ENCODE measurements at places on chromosomes 3 and 15.

GRCh38 chr3:81173514-81173913 is 587.9 kb downstream of the GBE1 start:
- no peaks in the 10 kb centered on the region for H3K27me3 ChIP-seq
- no peak overlapping the region for H3K4me3 ChIP-seq
- H3K36me3 ChIP-seq: no peaks in the 10 kb centered on the region

DNA sequence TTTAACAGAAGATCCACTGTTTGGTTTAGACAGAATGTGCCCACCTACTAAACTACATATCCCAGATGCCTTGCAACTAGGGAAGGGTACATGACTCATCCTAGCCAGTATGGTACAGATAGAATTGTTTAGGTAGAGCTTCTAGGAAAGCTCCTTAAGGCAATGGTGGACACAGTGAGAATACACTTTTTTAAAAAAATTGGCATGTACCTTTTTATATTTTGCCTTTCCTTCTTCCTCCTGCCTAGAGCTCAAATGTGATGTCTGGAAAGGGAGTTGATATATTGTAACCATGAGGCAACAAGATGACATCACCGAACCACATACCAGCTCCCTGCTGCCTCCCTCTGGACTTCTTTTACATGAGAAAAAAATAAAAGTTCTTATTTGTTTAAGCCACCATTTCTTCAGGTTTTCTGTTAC is 14.4 kb upstream of the C3orf80 start:
- no peak overlapping the region for H3K27ac ChIP-seq
- H3K4me1 ChIP-seq: no peaks in the 10 kb centered on the region
- H3K36me3 ChIP-seq: no peaks in the 10 kb centered on the region

DNA sequence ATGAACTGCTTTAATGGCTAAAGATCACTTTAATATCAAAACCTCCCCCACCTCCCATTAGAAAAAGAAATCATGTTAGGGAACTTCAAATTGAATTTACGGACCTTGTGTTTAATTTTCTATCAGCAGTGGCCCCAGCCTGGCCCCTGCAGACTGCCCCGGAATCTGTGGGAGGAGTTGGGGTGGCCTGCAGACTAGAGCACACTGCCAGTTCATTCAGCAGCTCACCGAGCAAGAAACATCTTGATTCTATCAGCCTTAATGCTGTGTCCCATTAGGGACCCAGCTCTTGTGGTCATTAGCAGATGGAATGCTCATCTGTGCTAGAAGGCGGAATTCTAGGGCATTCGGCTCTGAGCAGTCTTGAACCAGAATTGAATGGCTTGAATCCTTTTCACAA is 54.2 kb downstream of the FLNB start:
- peaks cover 23% of the 10 kb centered on the region for H3K4me1 ChIP-seq
- no peaks in the 10 kb centered on the region for H3K36me3 ChIP-seq

GRCh38 chr3:43755516-43756200 is 64.9 kb downstream of the ABHD5 start:
- no peaks in the 10 kb centered on the region for H3K36me3 ChIP-seq
- DNase-seq: no peak
- H3K27me3 ChIP-seq: no peaks in the 10 kb centered on the region
- H3K27ac ChIP-seq: no peak overlapping the region
- H3K4me3 ChIP-seq: no peak overlapping the region

- no peaks in the 10 kb centered on the region for H3K27me3 ChIP-seq
- no peaks in the 10 kb centered on the region for H3K36me3 ChIP-seq
- no peak overlapping the region for H3K27ac ChIP-seq
- peak; percentile 10 for DNase-seq
Observed at GRCh38 chr3:89059211-89059925, 48.1 kb upstream of the EPHA3 start.

DNA sequence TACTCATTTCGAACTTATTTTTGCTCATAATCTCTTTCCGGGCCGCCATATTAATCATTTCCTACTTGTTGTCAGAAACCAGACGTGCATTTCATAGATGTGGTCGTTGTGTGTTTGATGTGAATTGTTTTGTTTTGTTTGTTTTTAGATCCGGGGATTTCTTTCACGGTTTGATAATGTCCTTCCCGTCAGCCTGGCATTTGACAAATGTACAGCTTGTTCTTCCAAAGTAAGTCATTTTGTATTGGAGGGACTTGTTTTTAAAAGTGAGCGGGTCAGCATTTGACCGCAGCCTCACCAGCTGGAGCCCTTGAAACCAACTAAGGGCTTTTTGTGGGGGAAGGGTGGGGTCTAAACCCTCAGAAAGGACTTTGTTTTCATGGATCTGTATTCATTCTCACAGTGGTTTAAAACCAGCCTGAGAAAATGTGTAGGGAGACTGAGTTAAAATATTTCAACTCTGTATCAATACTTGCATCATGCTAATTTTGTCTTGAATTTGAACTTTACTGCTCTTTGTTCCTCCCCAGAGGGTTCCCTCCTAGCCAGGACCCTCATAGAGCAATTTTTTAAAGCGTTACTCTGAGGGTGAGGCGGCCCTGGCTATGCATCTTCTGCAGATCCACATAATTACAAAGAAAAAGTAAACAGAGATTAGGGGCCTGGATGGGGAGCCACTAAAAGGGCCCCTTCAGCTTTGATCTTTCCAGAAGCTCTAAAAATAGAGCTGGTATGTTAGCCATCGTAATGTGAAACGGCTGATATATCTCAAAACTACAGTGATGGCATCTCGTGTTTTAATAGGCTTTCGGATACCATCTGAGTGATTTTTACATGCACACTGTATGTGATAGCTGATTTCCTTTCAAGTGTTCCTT is 107.9 kb downstream of the ATG7 start:
- peak; percentile 48 for DNase-seq
- peak overlapping the region; percentile 31 for H3K27ac ChIP-seq
- peaks cover 4% of the 10 kb centered on the region for H3K4me1 ChIP-seq
- H3K4me3 ChIP-seq: no peak overlapping the region

- no peak overlapping the region for H3K27ac ChIP-seq
- no peak overlapping the region for H3K4me3 ChIP-seq
- DNase-seq: no peak
Observed at GRCh38 chr15:25652704-25653103, 210.4 kb downstream of the ATP10A start.

GRCh38 chr3:154334973-154335420 is 10.7 kb upstream of the DHX36 start:
- no peak overlapping the region for H3K27ac ChIP-seq
- no peaks in the 10 kb centered on the region for H3K36me3 ChIP-seq
- DNase-seq: no peak
- no peak overlapping the region for H3K4me3 ChIP-seq

DNA sequence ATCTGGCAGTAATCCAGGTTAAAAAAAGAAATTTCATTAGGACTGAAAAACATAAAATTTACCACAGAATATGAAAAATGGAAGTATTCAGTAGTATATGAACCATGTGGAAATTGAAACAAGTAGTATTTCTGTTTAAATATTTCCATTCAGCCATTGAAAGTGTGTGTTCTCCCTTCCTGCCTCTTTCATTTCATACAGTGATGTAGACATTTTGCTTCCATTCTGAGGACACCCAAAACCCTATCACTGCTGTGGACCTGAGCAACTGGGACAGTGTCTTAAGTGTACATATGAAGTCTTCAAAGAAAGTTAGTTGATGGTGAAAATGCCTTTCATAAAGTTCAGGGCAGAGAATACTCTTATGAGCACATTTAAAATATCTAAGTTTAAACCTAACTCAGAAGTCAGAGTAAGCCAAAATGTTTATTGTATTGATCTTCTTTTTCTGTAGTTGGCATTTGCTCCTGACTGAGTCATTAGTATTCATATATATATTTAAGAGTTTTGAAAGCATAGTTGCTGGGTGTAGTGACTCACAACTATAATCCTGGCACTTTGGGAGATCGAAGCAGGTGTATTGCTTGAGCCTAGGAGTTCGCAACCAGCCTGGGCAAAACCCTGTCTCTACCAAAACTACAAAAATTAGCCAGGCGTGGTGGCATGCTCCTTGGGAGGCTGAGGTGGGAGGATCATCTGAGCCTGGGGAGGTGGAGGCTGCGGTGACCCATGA is 198.8 kb downstream of the KLHL25 start:
- H3K36me3 ChIP-seq: peaks cover 37% of the 10 kb centered on the region
- DNase-seq: no peak
- no peak overlapping the region for H3K4me3 ChIP-seq
- peaks cover 79% of the 10 kb centered on the region for H3K4me1 ChIP-seq
- H3K27me3 ChIP-seq: no peaks in the 10 kb centered on the region
- no peak overlapping the region for H3K27ac ChIP-seq

GRCh38 chr15:81454024-81454423 is 80.0 kb upstream of the TMC3 start:
- H3K27me3 ChIP-seq: no peaks in the 10 kb centered on the region
- H3K4me1 ChIP-seq: no peaks in the 10 kb centered on the region
- H3K27ac ChIP-seq: no peak overlapping the region
- no peaks in the 10 kb centered on the region for H3K36me3 ChIP-seq

- peaks cover 50% of the 10 kb centered on the region for H3K4me1 ChIP-seq
- no peaks in the 10 kb centered on the region for H3K36me3 ChIP-seq
- no peak for DNase-seq
Observed at GRCh38 chr15:25849157-25849921, 13.8 kb downstream of the ATP10A start.

DNA sequence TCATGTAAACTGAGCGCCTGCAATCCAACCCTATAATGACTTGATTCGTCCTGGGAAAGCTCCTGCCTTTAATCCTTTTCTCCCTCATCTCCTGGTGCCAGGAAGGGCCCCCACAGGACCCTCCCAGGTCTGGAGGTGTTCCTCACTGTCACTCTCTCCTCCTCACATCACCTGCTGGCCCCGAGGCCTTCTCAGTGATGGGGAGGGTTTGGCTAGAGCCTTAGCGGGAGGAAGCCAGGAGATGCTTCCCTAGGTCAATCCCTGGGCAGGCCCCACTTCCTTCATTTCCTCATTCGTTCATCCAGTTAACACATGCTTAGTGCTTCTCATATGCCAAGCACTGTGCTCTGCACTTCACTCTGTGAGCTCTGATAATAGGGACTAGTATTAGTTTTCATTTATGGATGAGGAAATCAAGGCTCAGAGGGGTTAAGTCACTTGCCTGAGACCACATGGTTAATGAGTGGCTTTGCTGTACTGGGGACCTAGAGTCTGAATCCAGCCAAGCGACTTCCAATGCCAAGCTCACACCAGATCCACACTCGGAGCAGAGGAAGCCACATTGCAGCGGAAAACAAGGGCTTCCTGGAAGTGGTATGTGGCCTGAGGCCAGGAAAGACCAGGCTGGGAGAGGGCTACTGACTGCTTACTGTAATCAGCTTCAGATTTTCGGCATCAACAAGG is 50.3 kb upstream of the CHRNB4 start:
- H3K4me1 ChIP-seq: no peaks in the 10 kb centered on the region
- no peaks in the 10 kb centered on the region for H3K36me3 ChIP-seq
- H3K4me3 ChIP-seq: no peak overlapping the region
- H3K27ac ChIP-seq: no peak overlapping the region
- H3K27me3 ChIP-seq: no peaks in the 10 kb centered on the region
- no peak for DNase-seq

GRCh38 chr3:56453011-56453410 is 15.3 kb downstream of the ERC2 start:
- no peak for DNase-seq
- no peaks in the 10 kb centered on the region for H3K27me3 ChIP-seq
- H3K27ac ChIP-seq: no peak overlapping the region
- H3K4me3 ChIP-seq: no peak overlapping the region
- no peaks in the 10 kb centered on the region for H3K36me3 ChIP-seq
- no peaks in the 10 kb centered on the region for H3K4me1 ChIP-seq

- no peak overlapping the region for H3K27ac ChIP-seq
- H3K27me3 ChIP-seq: no peaks in the 10 kb centered on the region
- DNase-seq: no peak
- H3K36me3 ChIP-seq: no peaks in the 10 kb centered on the region
- H3K4me3 ChIP-seq: no peak overlapping the region
Observed at GRCh38 chr3:38616111-38616510, 33.4 kb downstream of the SCN5A start.

DNA sequence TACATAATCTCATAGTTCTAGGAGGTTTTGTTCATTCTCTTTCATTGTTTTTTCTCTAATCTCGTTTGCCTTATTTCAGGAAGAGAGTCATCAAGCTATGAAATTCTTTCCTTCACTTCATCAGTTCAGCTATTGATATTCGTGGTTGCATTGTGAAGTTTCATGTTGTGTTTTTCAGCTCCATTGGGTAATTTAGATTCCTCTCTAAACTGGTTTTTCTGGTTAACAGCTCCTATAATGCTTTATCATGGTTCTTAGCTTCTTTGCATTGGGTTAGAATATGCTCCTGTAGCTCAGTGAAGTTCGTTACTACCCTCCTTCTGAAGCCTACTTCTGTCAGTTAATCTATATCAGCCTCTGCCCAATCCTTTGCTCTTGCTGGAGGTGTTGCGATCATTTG is 69.4 kb upstream of the CD96 start:
- H3K27me3 ChIP-seq: no peaks in the 10 kb centered on the region
- no peaks in the 10 kb centered on the region for H3K4me1 ChIP-seq

DNA sequence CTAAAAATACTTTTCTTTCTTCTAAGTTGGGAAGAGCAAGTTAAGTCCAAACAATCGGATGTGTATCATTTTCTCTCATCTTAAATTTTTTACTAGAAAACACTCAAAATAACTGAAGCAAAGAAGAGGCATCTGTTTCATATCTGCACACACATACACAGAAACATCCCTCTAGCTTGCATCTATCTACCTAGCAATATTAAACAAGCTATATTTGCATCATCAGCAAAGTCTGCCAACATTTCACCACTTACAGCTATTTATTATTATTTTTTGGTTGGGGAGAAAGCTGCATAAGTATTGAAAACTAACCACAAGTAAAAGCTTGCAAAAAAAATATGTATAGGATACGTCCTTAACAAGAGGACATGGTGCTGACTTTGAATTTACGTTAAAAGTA is 1.9 kb downstream of the GOLIM4 start:
- no peak for DNase-seq
- peak overlapping the region; percentile 97 for H3K27ac ChIP-seq
- no peaks in the 10 kb centered on the region for H3K27me3 ChIP-seq
- peaks cover 40% of the 10 kb centered on the region for H3K4me1 ChIP-seq

GRCh38 chr3:14767245-14768051 is 51.3 kb upstream of the FGD5 start:
- H3K4me1 ChIP-seq: no peaks in the 10 kb centered on the region
- no peaks in the 10 kb centered on the region for H3K27me3 ChIP-seq
- no peak overlapping the region for H3K4me3 ChIP-seq
- no peak for DNase-seq
- no peaks in the 10 kb centered on the region for H3K36me3 ChIP-seq

GRCh38 chr3:51392355-51393133 is 1.5 kb downstream of the RBM15B start:
- H3K4me1 ChIP-seq: peaks cover 85% of the 10 kb centered on the region
- H3K4me3 ChIP-seq: peak overlapping the region; percentile 70
- no peak for DNase-seq
- H3K27me3 ChIP-seq: no peaks in the 10 kb centered on the region

DNA sequence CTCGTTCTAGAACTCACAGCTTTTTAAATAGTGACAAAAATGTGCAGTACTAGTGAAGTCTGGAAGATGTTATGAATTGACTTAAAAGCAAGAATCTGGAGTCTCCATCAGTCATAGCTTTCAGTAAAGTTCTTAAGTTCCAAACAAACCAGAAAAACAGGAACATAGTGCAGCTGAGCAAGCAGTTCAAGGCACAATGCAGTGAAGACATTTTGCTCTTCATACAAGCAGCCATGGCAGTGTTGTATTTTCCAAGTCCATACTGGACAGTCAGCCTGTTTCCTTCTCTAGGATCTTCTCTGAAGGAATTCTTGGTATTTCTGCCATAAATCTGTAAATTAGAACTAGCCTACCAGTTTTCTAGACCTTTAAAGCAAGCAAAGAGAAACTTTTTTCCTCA is 90.5 kb downstream of the LRRC28 start:
- H3K4me3 ChIP-seq: no peak overlapping the region
- H3K4me1 ChIP-seq: no peaks in the 10 kb centered on the region
- H3K27me3 ChIP-seq: no peaks in the 10 kb centered on the region
- no peaks in the 10 kb centered on the region for H3K36me3 ChIP-seq
- no peak overlapping the region for H3K27ac ChIP-seq

All from left lung (tissue), 14 donors.